NCI-H460 (cell line): ENCODE measurements at places on chromosomes 4 and X. TPM values are rescaled to one million over a fixed set of nuclear protein-coding genes. Genes with fewer than 3 reads are reported as not detected.

MSL3 gene
- 25.4 and 26.6 TPM in 2 replicates for total RNA-seq

NIPAL1 gene
- total RNA-seq: 2.0 and 3.0 TPM in 2 replicates

TAF7L gene
- total RNA-seq: not detected in 2 replicates

VEGFC gene
- 18.2 and 19.2 TPM in 2 replicates for total RNA-seq

PLP1 gene
- not detected in 2 replicates for total RNA-seq

MAGEA10 gene
- total RNA-seq: not detected in 2 replicates

MGARP gene
- 0.22 and 0.32 TPM in 2 replicates for total RNA-seq

TMEM35A gene
- 0.69 and 0.74 TPM in 2 replicates for total RNA-seq

GPRIN3 gene
- total RNA-seq: 36.5 and 42.8 TPM in 2 replicates

RADX gene
- total RNA-seq: 7.7 and 9.0 TPM in 2 replicates

PABPC4L gene
- 0.15 TPM in 1 of 2 replicates, not detected in the other for total RNA-seq

SPANXC gene
- not detected in 2 replicates for total RNA-seq

ANKRD50 gene
- 8.6 and 11.0 TPM in 2 replicates for total RNA-seq

TKTL1 gene
- not detected in 2 replicates for total RNA-seq

TMSB15A gene
- 0.42 TPM in 1 of 2 replicates, not detected in the other for total RNA-seq

RRH gene
- total RNA-seq: not detected in 2 replicates

NEIL3 gene
- 43.6 and 44.3 TPM in 2 replicates for total RNA-seq

SMIM43 gene
- total RNA-seq: 0.40 and 1.1 TPM in 2 replicates

LPAR4 gene
- not detected in 2 replicates for total RNA-seq

GASK1B gene
- 63.1 and 83.1 TPM in 2 replicates for total RNA-seq

ZXDA gene
- total RNA-seq: 6.5 and 6.8 TPM in 2 replicates

CYLC1 gene
- not detected in 2 replicates for total RNA-seq

CFP gene
- total RNA-seq: 0.10 TPM in 1 of 2 replicates, not detected in the other

CSAG3 gene
- not detected in 2 replicates for total RNA-seq

OCIAD1 gene
- 203 TPM in 2 replicates for total RNA-seq

RTL5 gene
- total RNA-seq: 0.37 and 0.46 TPM in 2 replicates

UCHL1 gene
- 2,874 and 3,041 TPM in 2 replicates for total RNA-seq

ADH1A gene
- not detected in 2 replicates for total RNA-seq

PPP4R3C gene
- not detected in 2 replicates for total RNA-seq

GNPDA2 gene
- total RNA-seq: 28.7 and 31.7 TPM in 2 replicates

GPR50 gene
- not detected in 2 replicates for total RNA-seq

NHSL2 gene
- total RNA-seq: 0.05 and 0.17 TPM in 2 replicates

ITGB1BP2 gene
- 1.6 and 2.9 TPM in 2 replicates for total RNA-seq

SPIN2A gene
- total RNA-seq: 0.35 TPM in 1 of 2 replicates, not detected in the other

IL1RAPL1 gene
- total RNA-seq: not detected in 2 replicates

EDNRA gene
- total RNA-seq: 0.35 TPM in 1 of 2 replicates, not detected in the other

ADGRL3 gene
- total RNA-seq: 1.4 and 1.8 TPM in 2 replicates

PDGFC gene
- 17.6 and 20.2 TPM in 2 replicates for total RNA-seq

HOPX gene
- 224 and 235 TPM in 2 replicates for total RNA-seq

GPR78 gene
- total RNA-seq: not detected in 2 replicates

LRIT3 gene
- total RNA-seq: not detected in 2 replicates

MAOA gene
- 17.6 and 18.2 TPM in 2 replicates for total RNA-seq

HPGDS gene
- 28.7 and 32.3 TPM in 2 replicates for total RNA-seq

RPS6KA6 gene
- total RNA-seq: 3.3 and 4.0 TPM in 2 replicates

DCLK2 gene
- total RNA-seq: 12.0 and 12.8 TPM in 2 replicates

RNF128 gene
- 0.12 TPM in 1 of 2 replicates, not detected in the other for total RNA-seq

XK gene
- total RNA-seq: 0.61 and 0.62 TPM in 2 replicates

MSX1 gene
- total RNA-seq: 6.3 TPM in 2 replicates

MAGEB2 gene
- 60.3 and 66.4 TPM in 2 replicates for total RNA-seq

YY2 gene
- 2.3 and 3.5 TPM in 2 replicates for total RNA-seq

CT45A3 gene
- total RNA-seq: not detected in 2 replicates

BST1 gene
- 10.2 and 11.1 TPM in 2 replicates for total RNA-seq

MAGEC3 gene
- not detected in 2 replicates for total RNA-seq

CORIN gene
- total RNA-seq: 0.12 TPM in 2 replicates

FAM199X gene
- total RNA-seq: 32.2 and 36.4 TPM in 2 replicates

ZDHHC15 gene
- not detected in 2 replicates for total RNA-seq

CHST7 gene
- 6.9 and 7.9 TPM in 2 replicates for total RNA-seq
